ENCODE measurements at places on chromosomes 3 and 15.
A peak's percentile ranks its signal among the peaks of the same experiment; 100 is the strongest.

DNA sequence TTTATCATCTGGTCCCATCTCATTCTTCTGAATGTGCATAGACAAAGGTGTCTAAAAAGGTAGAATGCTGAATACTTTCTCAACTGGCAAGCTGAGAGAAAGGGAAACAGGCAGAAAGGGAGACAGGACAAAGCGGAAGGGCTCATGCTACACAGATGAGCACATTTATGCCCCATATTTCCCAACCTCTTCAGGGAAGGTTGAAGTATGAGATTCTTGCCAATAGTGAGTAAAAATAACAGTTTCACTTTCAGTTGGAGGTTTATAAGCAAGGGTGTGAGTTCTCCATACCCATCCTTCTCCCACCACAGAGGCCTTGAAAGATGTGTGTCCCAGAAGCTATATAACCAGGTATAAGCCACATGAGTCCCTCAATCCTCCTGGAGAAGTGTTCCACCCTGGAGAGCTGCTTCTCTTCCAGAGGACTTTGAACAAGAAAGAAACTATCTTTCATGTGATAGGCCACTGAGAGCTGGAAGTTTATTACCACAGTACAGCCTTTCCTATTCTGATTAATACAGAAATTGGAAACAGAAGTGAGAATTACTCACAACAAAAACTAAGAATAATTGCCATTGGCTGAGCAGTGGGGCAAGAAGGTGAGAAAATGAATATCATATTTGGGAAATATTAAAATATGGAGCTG, 709.4 kb upstream of the NR2F2 start:
- DNase-seq = no peak

DNA sequence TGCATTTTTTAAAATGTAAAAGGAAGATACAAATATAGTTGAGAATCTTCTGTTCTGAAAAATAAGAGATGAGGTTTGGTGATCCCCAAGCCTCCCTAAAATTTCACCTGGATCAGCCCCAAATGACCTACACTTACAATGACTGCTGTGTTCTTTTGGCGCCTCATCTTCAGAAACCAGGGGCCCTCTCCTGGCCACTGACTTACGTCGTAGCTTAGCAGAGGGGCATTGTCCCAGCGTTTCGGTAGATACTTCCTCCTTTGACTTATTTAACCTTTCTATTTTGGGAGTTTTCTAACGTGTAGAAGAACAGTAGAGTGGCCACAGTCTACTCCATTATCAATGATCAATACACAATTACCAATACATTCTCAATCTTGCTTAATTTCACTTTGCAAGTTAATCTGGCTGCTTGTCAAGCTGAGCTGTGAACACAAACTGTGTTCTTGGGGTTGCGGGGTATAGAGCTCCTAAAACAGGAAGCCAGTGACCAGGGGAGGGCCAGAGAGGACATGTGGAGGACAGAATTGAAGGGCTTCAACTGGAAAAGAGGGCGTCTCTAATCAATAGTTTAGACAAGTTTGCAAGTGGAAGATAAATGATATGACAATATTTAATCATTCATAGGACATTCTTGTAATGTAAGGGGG, 419.5 kb downstream of the LPP start:
- DNase-seq = no peak

GRCh38 chr15:56802161-56802560, 68.9 kb upstream of the ZNF280D start:
- no peak for DNase-seq

DNA sequence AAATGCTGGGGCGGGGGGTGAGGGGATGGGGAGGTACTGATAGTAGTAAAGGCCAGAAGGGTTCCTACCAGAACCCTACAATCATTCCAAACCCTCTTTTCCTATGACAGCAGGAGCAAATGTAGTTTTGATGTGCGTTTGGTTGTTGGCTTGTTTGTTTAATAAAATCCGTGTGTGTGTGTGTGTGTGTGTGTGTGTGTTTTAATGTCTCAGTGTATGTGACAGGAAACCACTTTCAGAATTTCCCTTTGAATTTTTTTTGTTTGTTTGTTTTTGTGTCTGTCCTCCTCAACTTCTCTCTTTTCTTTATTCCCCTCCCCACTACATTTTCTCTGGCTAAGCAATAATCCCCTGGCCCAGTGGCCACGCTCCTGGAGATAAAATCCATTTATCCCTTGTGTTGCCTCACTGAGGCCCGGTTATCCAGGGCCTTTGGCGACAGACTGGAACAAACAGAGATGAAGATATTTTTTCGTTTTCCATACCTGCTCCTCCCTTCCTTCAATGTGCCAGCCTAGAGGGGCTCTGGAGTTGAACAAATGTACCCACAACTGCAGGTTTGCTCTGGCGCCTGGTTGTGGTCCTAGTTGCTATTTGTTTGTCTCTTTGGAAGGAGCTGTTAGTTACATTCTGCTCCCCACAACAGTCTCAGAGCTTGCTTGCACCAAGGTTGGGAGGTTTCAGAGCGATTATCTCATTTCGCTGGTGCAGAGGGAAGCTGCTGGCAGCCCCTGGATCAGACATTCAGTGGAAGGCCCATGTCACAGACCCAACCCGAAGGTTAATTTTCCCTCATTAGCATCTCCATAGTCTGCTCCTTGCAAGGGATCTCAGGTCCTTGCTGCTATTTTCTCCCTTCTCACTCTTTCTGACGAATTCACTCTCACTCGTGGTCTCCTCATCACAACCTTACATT, 17.9 kb downstream of the NR2F2 start:
- no peak for DNase-seq

DNA sequence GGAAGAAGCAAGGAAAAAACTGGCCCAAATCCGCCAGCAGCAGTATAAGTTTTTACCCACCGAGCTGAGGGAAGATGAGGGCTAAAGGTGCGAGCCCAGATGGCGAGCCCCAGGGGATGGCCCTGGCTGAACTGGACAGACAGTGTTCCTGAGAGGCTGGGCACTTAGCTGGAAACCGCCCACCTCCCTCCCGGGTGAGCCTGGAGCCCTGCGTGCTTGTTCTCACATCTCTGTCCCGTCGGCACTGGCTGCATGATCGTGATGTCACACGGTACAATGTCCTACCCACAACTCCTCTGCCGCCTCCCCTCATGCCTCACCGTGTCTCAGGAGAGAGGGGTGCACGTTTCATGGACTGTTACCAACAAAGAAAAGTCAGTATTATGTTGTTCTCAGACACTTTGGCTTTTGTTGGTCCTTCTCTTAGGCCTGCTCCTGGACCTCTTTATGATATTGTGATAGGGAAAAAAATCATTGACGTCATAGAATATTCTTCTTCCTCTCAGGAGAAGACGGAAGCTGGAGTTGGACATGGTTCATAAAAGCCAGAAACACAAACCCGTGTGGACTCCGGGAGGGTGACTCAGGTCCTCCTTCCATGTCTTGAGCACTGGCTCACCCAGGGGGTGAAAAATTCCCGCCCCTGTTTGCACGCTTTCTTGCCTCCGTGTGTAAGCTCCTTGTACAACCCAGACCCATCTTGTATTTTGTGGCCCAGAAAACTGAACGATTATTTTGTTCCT, 201.8 kb upstream of the TPM1 start:
- no peak for DNase-seq

DNA sequence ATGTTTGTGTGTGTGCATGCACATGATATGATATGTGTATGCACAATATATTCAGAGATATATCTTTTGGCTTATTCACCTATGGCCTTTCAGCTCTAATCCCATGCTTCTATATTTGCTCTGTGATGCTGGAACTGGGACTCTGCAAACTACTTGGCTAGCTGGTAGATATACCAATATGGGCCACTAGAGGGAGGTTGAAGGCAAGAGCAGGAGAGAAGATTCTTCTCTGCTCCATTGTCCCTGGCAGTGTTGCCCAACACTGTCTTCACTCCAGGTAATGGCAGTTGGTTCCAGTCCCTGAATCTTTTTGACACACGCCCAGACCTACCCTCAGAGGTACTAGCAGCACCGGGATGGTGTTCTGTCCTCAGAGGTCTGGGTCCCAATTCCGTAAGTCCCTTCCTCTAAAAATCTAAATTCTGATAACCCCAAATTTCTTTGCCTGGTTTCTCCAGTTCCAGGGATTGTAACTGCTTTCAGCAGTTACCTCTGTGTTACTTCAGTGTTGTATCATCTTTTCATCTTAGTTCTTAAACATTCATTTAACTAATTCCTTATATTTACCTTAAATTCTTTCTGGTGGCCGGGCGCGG, 44.7 kb downstream of the GTPBP8 start:
- DNase-seq = peak; percentile 52

DNA sequence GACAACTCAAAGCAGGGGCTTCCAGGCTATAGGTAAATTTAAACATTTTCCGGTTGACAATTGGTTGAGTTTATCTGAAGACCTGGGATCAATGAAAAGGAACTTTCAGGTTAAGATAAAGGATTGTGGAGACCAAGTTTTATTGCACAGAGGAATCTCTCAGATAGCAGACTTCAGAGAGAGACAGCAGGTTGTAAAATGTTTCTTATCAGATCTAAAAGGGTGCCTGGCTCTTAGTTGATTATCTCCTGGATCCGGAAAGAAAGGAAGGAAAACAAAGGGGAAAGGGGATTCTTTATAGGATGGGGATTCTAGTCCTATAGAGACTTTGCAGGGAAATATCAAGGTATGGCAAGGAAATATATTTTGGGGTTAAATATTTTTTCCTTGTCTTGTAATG, 951.3 kb upstream of the SEMA6D start:
- DNase-seq = no peak

DNA sequence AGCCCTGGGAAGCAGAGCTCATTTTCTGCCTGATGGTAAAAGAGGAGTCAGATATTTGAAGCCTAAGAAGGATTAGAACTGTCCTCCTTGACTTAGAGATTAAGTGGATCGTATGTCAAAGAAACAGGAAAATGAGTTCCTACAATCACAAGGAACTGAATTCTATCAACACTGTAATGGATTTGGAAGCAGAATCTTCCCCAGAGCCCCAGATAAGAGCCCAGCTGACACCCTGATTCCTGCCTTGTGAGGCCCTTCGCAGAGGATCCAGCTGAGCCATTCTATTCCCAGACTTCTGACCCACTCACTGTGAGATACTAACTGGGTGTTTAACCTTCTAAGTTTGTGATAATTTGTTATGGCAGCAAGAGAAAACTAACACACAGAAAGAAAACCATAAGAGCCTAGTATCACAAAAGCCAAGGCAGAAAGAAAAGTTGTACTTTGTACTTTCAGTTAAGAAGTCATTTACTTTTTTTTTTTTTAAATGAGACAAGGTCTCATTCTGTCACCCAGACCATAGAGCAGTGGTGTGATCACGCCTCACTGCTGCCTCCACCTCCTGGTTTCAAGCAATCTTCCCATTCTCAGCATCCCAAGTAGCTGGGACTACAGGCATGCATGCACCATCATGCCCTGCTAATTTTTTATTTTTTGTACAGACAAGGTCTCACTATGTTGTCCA, 61.1 kb upstream of the ZBTB20 start:
- no peak for DNase-seq

GRCh38 chr3:140023616-140024530, 88.9 kb downstream of the CLSTN2 start:
- DNase-seq = peak; percentile 52

- DNase-seq = no peak
These were observed 3.5 kb downstream of the ZNF710 start for GRCh38 chr15:90004671-90005070.

DNA sequence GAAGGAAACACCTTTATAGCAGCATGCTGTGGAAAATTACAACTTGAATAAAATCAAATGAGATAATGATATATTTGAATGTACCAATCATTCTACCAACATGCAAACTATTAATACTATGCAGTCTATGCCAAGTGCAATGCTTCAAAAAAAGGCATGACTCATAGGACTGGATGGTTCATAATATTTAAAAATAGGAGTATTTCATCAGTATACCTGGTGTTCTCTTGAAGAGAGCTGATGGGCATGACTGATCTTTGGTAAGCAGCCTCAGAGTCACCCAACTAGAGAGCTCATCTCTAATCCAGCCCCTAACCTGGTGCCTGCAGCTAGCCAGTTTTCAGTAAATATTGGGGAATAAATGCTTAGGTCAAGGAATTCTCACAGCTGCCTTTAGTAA, 434.7 kb upstream of the ARRDC4 start:
- DNase-seq = no peak

DNA sequence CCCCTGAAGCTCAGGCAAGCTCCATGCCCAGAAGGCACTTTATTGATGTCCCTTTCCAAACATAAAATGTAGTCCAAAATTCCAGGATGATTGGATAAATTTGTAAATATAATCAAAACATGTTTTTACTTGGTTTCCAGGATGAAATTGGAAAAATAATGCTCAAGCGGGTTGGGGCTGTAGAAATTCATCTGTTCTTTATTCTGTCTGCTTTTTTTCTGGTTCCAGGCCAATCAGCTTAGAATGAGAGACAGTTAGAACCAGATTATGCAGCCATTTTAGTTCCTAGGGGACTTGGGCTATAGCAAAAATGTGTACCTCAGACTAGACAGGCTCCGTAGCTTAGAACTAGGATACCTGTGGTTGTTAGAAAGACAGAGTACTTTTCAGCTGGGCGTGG, 450.8 kb downstream of the MCTP2 start:
- no peak for DNase-seq

DNA sequence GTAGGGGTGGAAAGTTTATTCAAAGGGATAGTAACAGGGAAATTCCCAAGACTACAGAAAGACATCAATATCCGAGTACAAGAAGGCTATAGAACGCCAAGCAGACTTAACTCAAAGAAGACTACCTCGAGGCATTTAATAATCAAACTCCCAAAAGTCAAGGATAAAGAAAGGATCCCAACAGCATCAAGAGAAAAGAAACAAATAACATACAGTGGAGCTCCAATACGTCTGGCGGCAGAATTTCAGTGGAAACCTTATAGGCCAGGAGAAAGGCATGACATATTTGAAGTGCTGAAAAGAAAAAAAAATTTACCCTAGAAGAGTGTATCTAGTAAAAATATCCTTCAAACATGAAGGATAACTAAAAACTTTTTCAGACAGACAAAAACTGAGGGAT, 95.6 kb downstream of the DMXL2 start:
- DNase-seq = no peak

GRCh38 chr3:98977520-98977919, 76.0 kb upstream of the DCBLD2 start:
- no peak for DNase-seq

DNA sequence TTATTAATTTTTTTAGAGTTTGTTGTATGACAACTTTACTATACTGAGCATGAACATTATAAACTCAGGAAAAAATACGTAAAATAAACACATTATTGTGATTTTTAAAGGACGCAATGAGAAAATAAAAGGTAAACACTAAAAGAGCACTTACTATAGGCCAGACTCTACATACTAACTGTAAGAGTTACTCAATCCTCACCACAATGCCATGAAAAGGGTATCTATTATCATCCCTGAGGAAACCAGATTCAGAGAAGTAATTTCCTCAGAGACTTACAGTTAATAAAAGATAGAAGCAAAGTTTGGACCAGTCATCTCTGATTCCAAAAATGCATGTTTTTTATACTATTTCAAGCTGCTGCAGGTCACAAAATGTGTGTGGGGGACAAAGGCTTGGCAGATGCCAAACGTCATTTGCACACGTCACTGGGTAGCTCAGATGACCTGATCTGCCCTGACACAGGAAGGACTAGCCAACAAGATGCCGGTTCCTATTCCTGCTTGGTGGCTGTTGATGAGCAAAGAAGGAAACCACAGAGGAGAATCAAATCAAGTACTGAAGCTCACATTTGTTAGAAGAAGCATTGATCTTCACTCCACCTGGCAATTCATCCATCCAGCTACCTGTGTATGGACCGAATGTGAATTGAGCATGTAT, 42.3 kb downstream of the KLHL6 start:
- DNase-seq = no peak

- no peak for DNase-seq
These were observed 500.0 kb upstream of the IL12A start for GRCh38 chr3:159488602-159489001.

- DNase-seq = no peak
These were observed 60.5 kb downstream of the RAB7A start for GRCh38 chr3:128786434-128787020.
